ENCODE measurements at places on chromosomes 12 and 14.

- DNase-seq, result no peak
These were observed 7.6 kb downstream of the ARHGEF40 start for GRCh38 chr14:21077672-21078071.

DNA sequence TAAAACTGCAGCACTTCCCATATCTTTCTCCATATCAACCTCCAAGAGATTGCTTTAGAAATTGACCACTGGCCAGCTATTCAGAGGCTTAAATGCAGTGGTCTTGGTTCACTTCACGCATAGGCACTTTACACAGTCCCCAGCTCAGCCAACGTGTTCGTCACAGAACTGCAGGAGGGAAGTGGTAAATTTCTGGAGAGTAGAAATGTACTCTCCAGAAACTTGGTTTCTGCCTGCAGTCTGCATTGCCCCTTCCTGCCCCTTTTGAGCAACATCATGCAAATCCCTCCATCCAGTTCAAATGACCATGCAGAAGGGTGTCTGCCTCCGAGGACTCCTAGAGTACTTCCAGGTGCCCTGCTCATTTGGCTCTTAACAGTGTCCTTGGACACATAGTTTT, 42.7 kb upstream of the NEDD1 start:
- DNase-seq, result no peak

- DNase-seq, result no peak
These were observed 16.3 kb downstream of the SCARB1 start for GRCh38 chr12:124847113-124848074.

DNA sequence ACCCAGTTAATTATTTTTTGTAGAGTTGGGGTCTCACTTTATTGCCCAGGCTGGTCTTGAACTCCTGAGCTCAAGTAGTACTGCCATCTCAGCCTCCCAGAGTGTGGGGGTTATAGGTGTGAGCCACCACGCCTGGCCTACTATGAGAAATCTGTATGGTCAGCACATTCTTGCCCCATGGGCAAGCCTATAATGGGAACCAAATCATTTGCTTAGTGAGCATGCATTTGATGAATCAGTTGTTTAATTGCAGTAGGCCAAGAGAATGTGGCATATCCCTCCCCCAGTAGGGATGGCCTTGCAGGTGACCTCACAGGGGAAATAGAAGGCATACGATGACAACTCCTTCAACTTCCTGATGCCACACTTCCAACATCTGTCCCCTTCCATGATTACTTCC, 122.7 kb downstream of the DIP2B start:
- DNase-seq, result no peak

Data from GM10248 (cell line).